ENCODE measurements at places on chromosomes 7 and 10.

- DNase-seq, result no peak
Observed at GRCh38 chr7:101235522-101235921, 2.1 kb downstream of the CLDN15 start.

- DNase-seq, result peak; percentile 20
Observed at GRCh38 chr7:77651575-77652162, 44.6 kb upstream of the RSBN1L start.

- DNase-seq, result no peak
Observed at GRCh38 chr7:37275078-37275710, 173.5 kb downstream of the ELMO1 start.

GRCh38 chr7:128189231-128189930, 51.7 kb upstream of the LEP start:
- DNase-seq, result no peak

GRCh38 chr7:105587909-105588635, 6.8 kb upstream of the EFCAB10 start:
- DNase-seq, result peak; percentile 7

DNA sequence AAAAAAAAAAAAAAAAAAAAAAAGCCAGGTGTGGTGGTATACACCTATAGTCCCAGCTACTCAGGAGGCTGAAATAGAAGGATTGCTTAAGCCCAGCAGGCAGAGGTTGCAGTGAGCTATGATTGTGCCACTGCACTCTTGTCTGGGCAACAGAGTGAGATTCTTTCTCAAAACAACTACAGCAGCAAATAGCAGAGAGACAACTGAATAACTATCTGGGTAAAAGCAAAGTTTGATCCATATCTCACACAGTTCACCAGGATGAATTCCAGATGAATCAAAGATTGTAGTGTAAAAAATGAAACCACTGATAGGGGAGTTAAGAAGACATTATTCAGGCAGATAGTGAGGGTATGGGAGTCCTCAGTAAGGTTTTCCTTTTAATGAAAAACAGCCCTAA, 11.4 kb upstream of the NUB1 start:
- DNase-seq, result no peak

- no peak for DNase-seq
Observed at GRCh38 chr7:39434012-39434411, 132.2 kb upstream of the YAE1 start.

DNA sequence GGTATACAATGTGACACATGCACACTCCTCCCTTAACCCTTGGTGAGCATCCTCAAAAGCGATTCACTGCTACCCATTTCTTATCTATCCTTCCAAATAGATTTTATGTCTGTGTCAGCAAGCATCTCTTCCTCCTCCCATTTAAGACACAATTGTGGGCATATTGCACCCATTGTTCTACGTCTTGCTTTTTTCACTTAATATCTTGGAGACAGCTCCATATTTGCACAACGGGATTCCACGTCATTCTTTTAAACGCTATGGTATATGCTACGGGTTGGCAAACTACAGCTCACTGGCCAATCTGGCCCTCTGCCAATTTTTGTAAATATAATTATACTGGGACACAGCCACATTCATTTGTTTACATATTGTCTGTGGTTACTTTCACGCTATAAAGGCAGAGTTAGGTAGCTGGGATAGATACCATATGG, 88.6 kb downstream of the RNF216 start:
- no peak for DNase-seq

GRCh38 chr7:143322760-143323633, 7.1 kb downstream of the CLCN1 start:
- DNase-seq, result no peak

- DNase-seq, result no peak
Observed at GRCh38 chr7:142885311-142886230, at the start of gene TRPV6. TRPV6 (minus strand) TSS chr7:142885745.

DNA sequence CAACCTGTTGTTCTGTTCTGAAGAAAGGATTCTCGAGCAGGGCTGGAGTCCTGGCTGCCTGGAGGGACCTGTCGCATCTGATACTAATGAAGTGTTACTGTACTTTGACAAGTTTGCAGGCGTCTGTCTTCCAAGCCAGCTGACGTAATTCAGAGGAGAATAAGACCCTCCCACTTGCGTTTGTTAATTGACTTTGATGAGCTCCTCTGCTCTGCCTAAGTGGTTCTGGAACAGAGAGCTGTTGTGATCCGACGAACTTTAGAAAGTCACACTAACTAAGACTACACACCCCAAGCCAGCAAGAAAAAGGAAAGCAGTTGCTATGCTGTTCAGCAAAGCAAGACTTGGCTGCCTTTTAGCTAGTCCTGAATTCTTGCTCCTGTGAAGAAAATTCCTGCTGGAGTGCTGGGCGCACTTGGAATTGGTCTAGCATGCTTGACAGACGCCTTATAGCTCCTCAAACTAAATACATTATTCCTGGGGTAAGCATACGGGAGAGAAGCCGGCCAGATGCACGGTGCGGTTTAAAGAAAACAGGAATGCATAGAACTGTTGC, 200.3 kb downstream of the CACNB2 start:
- DNase-seq, result no peak

GRCh38 chr10:86017841-86018734, 348.5 kb downstream of the GRID1 start:
- DNase-seq, result no peak

DNA sequence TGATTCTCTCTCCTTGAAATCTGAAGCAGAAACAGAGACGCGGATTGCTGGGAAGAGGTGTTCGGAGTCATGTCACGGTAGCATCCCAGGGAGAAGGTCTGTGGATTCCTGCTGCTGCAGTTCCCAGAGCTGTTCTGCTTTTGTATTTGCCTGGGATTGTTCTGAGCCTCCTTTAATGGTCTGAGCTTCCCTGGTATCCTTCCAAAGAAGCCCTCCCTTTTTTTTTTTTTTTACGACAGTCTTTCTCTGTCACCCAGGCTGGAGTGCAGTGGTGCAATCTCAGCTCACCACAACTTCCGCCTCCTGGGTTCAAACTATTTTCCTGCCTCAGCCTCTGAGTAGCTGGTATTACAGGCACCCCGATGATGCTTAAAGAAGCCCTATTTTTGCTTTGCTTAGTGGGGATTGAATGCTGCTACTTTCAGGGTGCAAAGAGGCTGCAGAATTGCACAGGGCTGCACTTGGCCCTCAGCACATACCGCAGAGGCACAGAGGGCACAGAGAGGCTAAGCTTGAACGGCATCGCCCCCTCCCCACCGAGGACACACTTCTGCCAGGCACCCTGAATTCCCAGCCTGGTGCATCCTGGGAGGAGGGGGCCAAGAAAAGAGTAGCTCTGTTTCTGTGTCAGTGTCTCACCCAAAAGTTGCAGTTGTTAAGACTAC, 208.6 kb upstream of the GALNT17 start:
- DNase-seq, result no peak

DNA sequence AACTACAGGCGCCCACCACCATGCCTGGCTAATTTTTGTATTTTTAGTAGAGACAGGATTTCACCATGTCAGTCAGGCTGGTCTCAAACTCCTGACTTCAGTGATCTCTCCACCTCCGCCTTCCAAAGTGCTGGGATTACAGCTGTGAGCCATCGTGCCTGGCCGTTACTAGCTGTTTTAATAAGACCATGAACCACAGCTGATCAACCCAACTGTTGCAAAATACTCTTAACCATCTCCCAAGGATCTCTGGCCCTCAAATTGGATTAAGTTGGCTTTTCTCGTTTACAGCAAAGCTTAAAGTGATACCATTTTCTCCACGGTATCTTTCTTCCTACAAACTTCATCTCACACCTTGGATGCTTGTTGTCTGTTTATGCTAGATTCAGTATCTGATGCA, 18.3 kb downstream of the ZFAND2A start:
- DNase-seq, result no peak

DNA sequence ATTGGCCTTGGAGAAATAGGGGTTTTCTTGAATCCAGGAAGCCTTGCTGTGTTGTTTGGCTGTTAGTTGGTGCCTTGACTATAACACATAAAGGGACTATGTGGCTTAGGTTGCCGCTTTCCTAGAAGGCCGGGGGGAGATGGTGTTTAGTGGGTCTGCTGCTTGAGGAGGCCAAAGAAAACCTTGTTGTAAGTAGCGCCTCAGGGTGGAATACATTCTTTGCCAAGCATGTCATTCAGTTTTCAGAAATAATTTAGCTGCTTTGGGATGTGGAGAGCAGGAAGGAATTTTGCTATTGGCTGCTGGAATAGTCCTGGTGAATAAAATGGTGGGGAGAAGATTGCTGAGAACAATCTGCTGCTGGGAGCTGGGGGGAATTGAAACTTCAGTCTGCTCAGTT, 132.9 kb upstream of the WNT16 start:
- DNase-seq, result no peak

- DNase-seq, result no peak
Observed at GRCh38 chr7:55469271-55469681, 103.0 kb downstream of the VOPP1 start.

DNA sequence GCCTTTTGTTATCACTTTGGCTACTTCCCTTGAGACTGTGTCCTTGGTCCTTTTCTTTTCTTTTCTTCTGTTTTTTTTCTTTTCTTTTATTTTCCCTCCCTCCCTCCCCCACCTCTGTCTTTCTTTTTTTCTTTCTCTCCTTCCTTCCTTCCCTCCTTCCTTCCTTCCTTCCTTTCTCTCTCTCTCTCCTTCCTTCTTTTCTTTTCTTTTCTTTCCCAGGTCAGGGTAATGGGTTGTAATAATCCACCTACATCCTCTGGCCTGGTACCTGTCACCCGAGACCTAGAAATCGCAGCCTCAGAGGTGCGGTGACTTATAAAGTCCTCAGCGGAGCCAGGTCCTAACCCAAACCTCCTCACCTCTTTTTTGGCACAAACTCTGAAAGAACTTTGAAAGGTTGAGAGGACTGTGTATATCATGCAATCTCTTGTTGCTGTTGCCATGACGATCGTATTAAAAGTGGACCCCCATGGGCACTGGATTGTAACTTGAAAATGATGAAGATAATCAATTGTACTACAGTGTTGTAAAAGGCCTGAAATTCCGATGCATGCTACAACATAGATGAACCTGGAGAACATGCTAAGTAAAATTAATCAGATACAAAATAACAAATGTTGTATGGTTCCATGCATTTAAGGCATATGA, 140.7 kb upstream of the AGK start:
- no peak for DNase-seq

DNA sequence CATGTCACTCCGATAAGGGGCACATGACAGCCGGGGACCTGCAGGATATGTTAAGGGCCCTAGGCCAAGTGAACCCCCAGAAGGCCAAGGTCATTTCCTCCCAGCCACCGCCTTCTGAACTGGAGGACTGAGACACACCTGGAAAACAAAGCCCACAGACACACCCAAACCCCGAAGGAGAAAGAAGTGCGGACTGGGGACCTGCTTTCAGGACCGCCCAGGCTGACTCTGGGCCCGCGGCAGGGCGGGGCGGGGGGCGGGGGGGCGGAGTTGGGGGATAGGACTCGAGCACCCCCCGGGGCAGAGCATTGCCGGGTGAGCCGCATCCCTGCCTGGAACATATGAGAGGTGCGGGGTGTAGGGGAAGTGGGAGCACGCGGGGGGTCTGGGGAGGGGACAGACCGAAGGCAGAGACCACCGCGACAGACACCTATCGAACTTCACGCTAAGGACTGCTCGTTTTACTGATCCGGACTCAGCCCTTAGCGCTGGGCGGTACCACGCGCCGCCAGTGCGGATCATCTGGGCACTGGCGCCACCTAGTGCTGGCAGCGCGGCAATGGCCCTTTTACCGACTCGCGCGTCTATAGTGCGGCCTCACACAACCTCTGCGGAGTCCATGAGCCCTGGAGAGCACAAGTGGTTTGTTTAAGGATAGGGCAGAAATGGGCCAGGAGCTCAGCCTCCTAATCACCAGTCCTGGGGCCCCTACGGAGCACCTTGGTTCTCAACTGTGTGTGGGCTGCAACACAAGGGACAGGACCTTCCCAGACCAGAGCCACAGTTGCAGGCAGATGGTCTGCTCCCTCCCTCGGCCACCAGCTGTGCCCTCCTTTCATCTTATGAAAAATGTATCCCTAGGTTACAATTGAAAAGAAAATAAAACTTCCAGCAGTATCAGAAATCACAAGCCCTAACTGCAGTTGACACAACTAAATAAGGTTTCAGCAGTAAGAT, 157.6 kb downstream of the HERPUD2 start:
- peak; percentile 84 for DNase-seq

DNA sequence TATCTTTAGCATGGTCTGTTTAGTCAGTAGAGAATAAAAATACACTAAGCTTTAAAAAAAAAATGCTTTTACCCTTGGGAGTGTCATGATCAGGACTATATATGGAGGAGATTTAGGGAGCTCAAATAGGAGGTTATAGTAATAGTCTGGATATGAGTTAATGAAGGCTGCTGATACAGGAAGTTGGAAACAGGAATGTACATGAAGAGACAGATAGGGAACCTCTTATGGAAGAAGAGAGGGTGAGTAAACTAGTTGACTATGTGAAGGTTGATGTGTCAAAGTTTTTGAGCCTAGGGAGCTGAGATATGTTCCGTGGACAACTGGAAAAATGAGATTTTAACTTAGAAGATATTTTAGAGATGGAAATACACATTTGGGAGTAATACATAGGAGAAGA, 472.0 kb upstream of the FZD8 start:
- no peak for DNase-seq

- DNase-seq, result no peak
Observed at GRCh38 chr7:90227259-90227658, 15.7 kb downstream of the STEAP2 start.

GRCh38 chr10:75050149-75050919, 61.1 kb upstream of the SAMD8 start:
- DNase-seq, result no peak

DNA sequence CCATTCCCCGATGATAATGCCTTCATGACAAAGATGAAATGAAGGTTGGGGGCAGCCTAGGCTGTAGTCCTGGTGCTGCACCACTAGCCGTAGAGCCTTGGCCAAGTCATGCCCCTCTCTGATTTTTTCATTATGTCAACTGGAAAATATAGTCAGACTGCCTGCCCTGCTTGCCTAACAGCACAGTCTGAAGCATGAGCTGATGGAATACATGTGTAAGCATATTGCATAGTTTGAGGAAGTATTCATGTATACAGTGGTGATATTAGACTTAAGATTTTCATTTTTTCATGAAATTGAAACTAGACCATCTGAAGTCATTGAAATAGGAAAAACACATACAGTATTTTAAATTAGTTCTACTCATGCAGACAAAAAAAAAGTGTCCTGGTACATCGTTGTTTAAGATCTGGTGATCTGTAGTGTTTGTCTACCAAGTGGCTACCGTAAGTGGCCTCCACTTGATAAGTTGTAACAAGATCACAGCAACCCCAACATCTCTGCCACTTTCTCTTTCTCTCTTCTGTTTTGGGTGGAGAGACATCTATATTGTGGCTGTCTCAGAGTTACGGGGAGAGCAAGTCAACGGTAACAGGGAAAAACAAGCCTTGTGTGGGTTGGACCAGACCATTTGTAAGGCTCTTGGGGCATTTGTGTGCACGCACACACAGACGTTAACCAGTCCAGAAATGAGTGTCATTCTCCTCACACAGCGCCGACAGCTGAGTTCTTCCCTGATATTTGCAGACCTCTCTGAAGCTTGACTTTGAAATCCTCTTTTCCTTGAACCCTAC, 716.6 kb upstream of the GALNT17 start:
- DNase-seq, result no peak

DNA sequence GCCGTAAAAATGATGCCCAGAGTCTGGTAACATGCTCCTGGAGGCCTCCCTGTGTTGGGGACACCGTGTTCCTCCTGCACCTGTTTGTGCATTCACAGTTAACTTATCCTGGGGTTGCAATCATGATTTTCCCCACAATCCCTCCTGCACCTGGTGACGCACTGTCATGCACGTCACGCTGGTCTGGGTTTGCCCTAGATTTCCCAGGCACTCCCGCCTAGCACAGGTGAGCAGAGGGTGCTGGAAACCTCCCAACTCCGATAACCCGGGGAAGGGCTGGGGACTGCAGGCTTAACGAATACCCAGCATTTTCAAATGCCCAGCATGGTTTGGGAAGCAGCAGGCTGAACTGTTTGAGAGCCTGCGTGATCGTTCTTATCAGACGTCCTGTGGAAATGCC, 427.1 kb downstream of the TCERG1L start:
- no peak for DNase-seq

All from activated naive CD8-positive, alpha-beta T cell treated with anti-CD3 and anti-CD28 coated beads, Interleukin-2, amount 50 U/mL, for 24 hours (primary cell).